GM03348 (cell line): ENCODE measurements at places on chromosomes 4 and X.
A peak's percentile ranks its signal among the peaks of the same experiment; 100 is the strongest.

DNA sequence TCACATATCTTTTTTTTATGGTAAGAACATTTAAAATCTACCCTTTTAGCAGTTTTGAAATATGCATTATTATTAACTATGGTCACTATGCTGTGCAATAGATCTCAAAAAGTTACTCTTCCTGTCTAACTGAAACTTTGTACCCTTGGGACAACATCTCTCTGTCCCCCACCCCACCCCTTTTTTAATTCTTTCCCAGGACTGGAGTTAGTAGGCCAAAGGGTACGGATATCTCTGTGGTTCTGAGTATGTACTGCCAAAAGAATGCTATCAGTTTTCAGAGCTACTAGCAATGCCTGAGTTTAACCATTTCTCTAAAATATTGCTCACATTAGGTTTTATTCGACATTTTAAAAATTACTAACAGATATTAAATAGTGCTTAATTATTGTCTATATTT lies 4.7 kb upstream of the FAM241A start:
- no peak for DNase-seq

GRCh38 chr4:79574741-79575451 lies 166.9 kb upstream of the GK2 start:
- DNase-seq: no peak

GRCh38 chr4:102627831-102628523 lies 126.8 kb downstream of the NFKB1 start:
- peak; percentile 62 for DNase-seq

DNA sequence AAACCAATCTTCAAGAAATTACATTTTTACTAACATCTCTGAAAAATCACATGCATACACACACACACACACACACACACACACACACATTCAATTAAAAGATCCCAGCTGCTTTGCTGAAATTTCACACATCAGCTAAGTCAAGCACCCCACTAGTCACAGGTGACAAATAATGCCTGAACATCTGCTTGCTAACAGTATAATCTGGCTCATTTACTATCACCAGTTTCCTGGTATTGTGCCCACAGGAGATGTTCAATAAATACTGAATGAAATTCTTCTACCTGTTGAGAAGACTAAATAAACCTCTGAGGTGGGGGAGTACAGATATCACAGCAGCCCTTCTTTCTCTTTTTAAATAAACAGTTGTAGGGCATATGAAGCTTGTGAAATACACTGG lies 994.0 kb downstream of the ARAP2 start:
- DNase-seq: no peak

- no peak for DNase-seq
These were observed 37.4 kb upstream of the SMIM10L2A start for GRCh38 chrX:135384161-135384836.

GRCh38 chrX:73556159-73556558 lies 6.8 kb upstream of the CHIC1 start:
- no peak for DNase-seq
